ENCODE measurements at places on chromosomes 1 and 21.

DNA sequence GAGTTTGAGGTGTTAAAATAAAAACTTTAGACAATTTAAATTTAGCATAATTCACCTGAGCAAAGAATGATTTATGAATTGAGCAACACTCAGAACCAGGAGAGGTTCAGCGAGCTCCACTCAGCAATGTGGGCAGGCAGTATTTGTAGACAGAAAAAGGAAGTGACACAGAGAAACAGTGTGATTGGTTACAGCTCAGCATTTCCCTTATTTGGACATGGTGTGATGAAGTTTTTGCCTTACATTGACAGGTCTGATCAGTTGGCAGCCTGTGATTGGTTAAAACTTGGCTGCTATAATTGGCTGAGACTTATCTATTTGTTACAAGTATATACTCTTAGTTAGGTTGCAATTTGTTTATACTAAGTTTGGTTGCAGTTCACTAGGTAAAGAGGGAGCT lies 621.2 kb upstream of the PRMT6 start:
- no peak for DNase-seq

DNA sequence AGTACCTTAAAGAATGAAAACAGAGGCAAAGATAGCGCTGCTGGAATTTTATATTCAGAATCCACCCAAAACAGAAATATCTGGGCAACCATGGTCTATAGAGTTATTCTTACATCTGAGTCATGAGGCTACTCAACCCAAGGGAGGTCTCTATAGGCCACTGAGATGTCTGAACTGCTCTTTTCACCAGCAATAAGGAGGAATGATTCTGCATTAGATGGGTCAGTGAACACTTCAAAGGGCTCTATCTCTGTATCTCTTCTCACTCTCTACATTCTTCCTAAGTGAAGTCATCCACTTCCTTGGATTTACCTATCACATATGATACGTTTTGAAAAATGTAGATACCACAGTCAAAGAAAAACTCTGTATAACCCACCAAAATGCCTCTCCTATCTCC lies 90.2 kb upstream of the NGF start:
- DNase-seq = no peak

GRCh38 chr1:17645068-17645911 lies 105.8 kb downstream of the ARHGEF10L start:
- DNase-seq = no peak

DNA sequence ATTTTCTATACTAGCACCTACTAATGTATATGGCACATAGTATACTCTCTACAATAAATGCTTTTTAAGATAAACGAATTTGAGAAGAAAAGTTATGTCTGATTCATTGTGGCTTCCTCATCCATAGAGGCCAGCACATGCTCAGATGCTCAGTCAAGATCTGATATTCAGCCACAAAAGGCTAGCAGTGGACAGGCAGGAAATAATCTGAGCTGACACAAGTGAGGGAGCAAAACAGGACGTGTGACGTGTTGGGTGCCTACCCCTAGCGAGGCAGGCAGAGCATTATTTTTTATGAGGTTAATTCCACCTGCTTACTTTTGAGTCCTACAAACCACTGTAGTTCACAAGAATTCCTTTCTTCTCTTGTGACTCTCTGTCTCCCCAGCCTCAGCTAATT lies 550.9 kb downstream of the SMYD3 start:
- DNase-seq = no peak

DNA sequence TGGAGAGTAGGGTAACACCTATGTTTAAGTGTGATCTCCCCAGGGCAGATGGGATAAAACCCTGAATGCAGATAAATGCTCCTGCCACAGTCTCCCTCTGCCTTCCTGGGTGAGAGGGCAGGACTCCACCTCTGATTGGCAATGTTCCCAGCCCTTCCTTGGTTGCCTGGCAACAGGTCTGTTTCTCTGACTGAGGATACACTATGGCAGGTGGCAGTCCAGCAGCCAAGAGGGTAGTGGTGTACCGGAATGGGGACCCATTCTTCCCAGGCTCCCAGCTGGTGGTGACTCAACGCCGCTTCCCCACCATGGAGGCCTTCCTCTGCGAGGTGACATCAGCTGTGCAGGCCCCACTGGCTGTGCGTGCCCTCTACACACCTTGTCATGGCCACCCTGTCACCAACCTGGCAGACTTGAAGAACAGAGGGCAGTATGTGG lies at the start of gene DCDC2B:
TSS of gene DCDC2B (plus strand) at position 199 of the 438 bp plus-strand sequence. CDS start at position 204, 5 bp downstream.
- DNase-seq = no peak

GRCh38 chr1:201356236-201356635 lies 21.2 kb downstream of the TNNT2 start:
- DNase-seq = no peak

- no peak for DNase-seq
These were observed 13.1 kb upstream of the EXO1 start for GRCh38 chr1:241834733-241835377.

GRCh38 chr1:58925247-58925646 lies 141.4 kb upstream of the JUN start:
- DNase-seq = no peak

All from stimulated activated CD4-positive, alpha-beta T cell treated with anti-CD3 and anti-CD28 coated beads, Interleukin-4, amount 100 ng/mL, for 4 hours (primary cell).